Muscle of arm (tissue), 14 donors: ENCODE measurements at places on chromosomes 1 and 21. TPM values are rescaled to one million over a fixed set of nuclear protein-coding genes. Genes with fewer than 3 reads are reported as not detected.

DNA sequence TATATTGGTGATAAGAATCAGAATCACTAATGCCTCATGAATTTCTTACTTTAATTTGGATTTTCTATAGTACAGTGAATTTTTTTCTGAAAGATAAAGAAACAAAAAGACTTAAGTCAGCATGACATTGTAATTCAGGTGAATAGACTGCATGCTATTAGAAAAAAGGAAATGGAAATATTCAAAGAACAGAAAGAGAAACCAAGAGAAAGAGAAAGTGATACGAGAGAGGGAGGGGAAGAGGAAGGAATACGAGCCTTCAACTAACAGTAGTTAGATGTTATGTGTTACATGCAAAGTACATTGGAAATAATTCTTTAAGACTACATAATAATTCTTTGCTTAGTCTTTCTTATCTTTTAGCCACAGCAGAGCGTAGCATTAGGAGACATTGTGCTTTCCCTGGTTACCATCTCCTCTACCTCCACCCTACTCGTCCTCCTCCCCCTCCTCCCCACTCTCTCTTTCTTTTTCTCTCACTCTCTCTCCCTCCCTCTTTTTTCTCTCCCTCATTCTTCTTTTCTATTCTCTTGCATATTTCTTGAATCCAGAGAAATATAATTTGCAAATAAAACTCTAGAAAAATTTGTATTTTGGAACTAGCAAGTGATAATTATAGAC lies 46.4 kb upstream of the ADGRL4 start:
- DNase-seq, result no peak

- no peak for DNase-seq
These were observed 12.0 kb downstream of the SETD4 start for GRCh38 chr21:36048357-36048756.

GRCh38 chr21:33071770-33072306 lies 1.9 kb downstream of the OLIG1 start:
- no peak for DNase-seq

DNA sequence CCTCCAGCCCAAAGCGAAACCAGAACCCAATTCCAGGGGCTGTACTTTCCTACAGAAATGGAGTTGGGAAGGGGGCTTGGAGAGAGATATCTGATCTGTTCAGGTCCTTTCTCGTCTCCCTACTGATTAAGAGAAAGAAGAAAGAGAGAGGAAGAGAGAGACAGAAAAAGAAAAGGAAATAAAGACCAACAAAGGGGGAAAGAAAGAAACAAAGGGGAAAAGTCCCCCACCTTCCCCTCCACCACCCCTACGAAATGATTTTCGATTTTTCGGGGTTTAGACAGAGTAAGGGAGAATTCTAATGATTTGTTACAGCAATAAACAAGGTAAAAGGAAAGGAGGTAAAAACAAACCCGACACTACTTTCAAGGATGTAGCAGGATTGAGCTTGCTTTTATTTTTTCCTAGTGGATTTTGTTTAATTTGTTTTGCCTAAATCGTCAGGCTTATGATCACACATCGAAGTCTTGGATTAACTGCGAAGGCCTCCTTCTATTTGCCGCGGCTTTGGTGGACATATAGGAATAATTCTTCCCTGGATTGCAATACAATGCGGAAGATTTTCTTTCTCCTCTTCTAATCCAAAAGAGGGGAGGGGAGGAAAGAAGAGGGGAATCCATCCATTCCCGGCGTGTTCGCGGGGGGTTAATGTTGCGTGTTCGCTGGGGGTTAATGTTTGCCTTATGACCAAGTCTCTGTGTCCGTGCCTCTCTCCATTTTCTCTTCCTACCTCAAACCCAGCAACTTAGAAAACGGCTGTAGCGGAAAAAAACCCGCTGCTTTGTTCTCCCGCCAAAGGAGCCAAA lies 1.9 kb downstream of the TAL1 start:
- DNase-seq, result no peak

DNA sequence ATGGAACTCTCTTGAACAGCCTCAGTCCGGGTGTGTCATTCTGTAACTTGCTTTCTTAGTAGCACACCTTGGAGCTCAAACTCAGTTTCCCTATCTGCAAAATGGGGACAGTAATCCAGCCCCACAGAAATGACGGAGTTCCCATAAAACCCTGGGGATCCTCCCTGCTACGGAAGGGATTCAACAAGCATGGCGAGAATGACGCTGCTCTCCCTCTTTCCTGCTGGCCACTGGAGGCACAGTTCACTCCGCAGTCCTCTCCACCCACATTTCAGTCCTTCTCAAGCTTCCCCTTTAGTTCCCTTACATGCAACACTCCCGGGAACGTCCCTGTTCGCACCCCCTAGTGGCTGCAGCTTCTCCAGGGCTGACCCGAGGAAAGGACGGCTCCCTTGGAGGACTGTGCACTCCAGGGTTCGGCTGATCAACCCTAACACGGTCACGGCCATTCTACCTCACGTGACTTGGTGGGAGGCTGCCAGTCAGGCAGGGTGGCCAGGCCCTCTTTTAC lies 20.6 kb downstream of the RUNX3 start:
- DNase-seq, result no peak

The SLC30A2 gene
- polyA plus RNA-seq, result 0.62 TPM

The ACTL8 gene
- polyA plus RNA-seq, result not detected

The RCC1 gene
- polyA plus RNA-seq, result 30.9 TPM

The OR2L8 gene
- not detected for polyA plus RNA-seq

The ZNF281 gene
- 13.0 TPM for polyA plus RNA-seq

The NPHP4 gene
- 3.9 TPM for polyA plus RNA-seq

The SLC50A1 gene
- 21.0 TPM for polyA plus RNA-seq
